Activated T-cell treated with anti-CD3 and anti-CD28 coated beads, Interleukin-2, amount 50 U/mL, for 72 hours (primary cell): ENCODE measurements at places on chromosomes 7 and 10. TPM values are rescaled to one million over a fixed set of nuclear protein-coding genes. Genes with fewer than 3 reads are reported as not detected.

DNA sequence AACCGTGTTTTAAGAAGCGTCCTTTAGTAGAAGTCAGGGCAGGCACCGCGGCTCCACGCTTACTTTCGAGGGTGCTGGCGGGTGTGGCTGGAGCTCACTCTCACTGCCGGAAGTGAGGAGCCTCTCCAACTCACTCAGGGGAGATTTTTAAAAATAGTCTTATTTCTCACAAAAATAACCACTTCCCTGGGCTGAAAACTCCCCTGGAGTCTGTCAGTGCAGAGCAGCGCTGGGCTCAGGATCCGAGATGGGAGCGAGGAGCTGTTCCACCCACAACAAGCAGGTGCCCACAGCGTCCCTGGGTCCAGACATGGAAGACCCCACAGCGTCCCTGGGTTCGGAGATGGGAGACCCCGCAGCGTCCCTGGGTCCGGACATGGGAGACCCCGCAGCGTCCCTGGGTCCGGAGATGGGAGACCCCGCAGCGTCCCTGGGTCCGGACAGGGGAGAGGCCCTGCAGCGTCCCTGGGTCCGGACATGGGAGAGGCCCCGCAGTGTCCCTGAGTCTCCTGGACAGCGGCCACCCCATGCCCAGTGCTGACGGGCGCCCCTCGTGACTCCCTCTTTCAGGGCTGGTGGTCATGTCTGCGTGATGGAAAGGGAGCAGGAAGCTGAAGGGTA is 51.2 kb downstream of the VIPR2 start:
- H3K4me3 ChIP-seq, result no peak overlapping the region
- H3K4me1 ChIP-seq, result no peaks in the 10 kb centered on the region
- no peak for DNase-seq
- H3K27ac ChIP-seq, result no peak overlapping the region
- no peaks in the 10 kb centered on the region for H3K27me3 ChIP-seq

DNA sequence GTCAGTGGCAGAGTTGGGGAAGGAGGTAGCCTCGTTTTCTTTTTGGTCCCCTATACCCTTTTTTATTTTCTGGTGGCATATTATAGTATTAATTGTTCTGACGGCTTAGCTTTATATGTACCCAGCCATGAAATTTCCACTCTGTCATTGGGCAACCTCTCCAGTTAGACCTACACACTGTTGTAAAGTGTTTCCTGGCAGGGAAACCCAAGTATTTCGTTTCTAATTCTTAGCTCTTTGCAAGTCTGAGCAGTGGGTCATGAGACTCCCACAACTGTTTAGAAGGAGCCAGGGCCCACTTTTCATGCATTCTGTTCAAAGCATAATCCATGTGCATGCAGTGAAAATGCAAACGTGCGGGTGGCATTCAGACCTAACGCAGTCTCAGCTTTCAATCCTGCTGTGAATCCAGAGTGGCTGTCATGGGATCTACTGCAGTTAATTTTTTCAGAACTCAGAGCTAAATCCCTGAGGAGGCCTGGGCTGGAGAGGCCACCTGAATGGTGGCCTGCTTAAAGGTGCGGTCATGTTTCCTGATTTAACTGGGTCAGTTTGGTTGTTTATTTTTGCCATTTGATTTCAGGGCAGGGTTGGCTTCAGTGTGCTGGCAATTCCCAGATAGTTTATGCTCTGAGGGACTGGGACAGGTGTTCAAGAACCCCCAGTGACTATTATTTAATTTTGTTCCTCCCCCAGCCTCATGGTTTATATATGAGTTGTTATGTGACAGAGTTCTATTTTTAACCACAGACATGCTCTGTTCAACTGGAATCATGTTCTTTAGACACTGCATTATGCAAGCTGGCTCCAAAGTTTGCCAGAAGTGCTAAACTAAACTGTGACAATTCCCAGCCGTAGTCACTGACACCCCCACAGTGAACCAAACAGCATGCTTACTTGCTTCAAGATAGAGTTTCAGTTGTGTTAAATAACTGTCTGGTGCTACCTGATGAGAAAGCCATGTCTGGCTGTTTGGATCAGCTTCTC is 27.4 kb upstream of the SYPL1 start:
- no peaks in the 10 kb centered on the region for H3K27me3 ChIP-seq
- DNase-seq, result no peak
- H3K4me1 ChIP-seq, result no peaks in the 10 kb centered on the region
- no peaks in the 10 kb centered on the region for H3K36me3 ChIP-seq

Gene LRMDA
- total RNA-seq, result not detected

- no peak overlapping the region for H3K4me3 ChIP-seq
- no peak for DNase-seq
- H3K4me1 ChIP-seq, result peaks cover 22% of the 10 kb centered on the region
- peaks cover 10% of the 10 kb centered on the region for H3K27me3 ChIP-seq
These were observed 7.8 kb upstream of the ZNF485 start for GRCh38 chr10:43598446-43598845.

GRCh38 chr7:13144673-13145072 is 457.2 kb downstream of the ARL4A start:
- H3K36me3 ChIP-seq, result no peaks in the 10 kb centered on the region
- no peaks in the 10 kb centered on the region for H3K4me1 ChIP-seq
- H3K27ac ChIP-seq, result no peak overlapping the region
- H3K27me3 ChIP-seq, result no peaks in the 10 kb centered on the region

GRCh38 chr10:101525848-101526247 is 62.2 kb downstream of the POLL start:
- no peaks in the 10 kb centered on the region for H3K27me3 ChIP-seq
- no peak overlapping the region for H3K27ac ChIP-seq
- H3K4me1 ChIP-seq, result no peaks in the 10 kb centered on the region
- H3K36me3 ChIP-seq, result no peaks in the 10 kb centered on the region

DNA sequence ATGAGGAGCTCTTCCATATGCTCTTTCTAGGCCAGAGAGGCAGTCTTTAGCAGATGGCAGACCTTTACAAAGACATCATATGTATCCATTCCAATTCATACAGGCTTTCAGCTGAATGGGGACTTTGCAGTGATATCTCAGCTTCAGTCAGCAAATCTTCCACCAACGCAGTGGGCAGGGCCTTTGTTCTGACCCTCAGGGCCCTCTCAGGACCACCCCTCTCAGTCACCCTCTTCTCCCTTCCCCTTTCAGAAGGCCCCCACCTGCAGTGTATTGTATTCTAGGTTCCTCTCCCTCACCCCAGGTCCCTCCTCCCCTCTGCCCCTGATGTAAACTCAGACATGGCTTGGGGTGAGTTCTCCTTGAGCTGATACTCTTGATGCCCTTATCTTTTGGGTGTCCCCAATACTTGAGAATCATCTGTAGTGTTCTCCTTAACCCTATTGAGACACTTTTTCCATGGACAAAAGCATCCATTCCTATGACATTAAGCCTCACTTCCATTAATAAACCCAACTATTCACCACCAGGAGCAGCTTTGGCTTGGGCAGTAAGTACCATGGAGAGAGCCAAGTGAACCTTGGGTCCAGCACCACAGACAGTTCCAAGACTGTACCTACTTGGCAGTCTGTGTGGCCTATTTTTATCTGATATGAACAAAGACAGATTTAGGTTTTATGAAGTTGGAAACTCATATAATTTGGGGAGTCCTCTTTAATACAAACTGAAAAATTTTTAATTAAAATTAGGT is 62.7 kb downstream of the ADCYAP1R1 start:
- H3K4me3 ChIP-seq, result no peak overlapping the region
- H3K27ac ChIP-seq, result no peak overlapping the region
- H3K4me1 ChIP-seq, result no peaks in the 10 kb centered on the region
- DNase-seq, result no peak
- H3K27me3 ChIP-seq, result peaks cover 7% of the 10 kb centered on the region

Gene ELAPOR2
- total RNA-seq, result 16.8 TPM

DNA sequence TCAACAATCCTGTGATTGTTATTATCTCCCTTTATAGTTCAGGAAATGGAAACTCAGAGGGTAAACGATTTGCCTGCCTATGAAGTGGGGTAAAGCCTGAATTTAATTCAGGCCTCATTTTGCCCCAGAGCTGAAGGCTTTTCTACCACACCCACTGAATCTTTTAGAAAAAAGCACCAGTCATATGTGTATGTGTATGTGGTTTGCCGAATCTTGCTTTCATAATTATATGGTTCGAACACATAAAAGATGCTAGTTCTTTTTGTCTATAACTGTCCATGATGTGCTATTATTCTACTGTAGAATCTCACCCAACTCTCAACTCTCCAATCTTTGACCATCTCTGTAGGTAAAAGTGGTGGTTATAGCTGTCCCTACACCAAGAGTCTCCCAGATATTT is 83.6 kb downstream of the MYOF start:
- peaks cover 1% of the 10 kb centered on the region for H3K36me3 ChIP-seq
- no peaks in the 10 kb centered on the region for H3K27me3 ChIP-seq
- DNase-seq, result no peak

DNA sequence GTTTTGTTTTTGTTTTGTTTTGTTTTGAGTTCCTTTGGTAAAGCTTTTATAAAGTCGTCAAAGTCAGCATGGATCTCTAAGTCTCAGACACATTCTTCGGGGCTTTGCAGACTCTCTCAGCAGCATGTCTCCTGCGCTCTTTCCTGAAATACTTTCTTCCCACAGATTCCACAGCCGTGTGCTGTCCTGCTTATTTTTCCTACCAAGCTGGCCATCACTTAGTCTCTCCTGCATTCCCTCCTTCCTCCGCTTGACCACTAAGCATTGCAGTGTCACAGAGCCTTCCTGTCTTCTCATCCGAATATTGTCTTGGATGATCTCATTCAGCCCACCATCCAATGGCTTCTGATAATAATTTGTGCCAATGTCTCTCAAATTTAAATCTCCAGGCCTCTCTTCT is 434.3 kb upstream of the C7orf33 start:
- no peak for DNase-seq
- H3K27me3 ChIP-seq, result peaks cover 5% of the 10 kb centered on the region
- H3K4me1 ChIP-seq, result no peaks in the 10 kb centered on the region
- H3K27ac ChIP-seq, result no peak overlapping the region

DNA sequence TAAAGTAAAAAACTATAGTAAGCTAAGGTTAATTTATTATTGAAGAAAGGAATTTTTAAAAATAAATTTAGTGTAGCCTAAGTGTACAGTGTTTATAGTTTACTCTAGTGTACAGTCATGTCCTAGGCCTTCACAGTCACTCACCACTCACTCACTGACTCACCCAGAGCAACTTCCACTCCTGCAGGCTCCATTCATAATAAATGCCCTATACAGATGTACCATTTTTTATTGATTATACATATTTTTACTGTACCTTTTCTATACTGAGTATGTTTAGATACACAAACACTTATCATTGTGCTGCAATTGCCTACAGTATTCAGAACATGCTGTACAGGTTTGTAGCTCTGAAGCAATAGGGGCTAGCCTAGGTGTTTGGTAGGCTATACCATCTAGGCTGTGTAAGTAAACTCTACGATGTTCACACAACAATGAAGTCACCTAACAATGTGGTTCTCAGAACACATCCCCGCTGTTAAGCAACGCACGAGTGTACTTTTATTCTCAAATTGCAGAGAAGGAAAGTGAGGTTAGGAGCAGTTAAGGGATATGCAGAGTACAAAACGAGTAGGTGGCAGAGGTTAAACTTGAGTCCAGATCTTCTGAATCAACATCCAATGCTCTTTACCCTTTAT is 38.9 kb upstream of the PLCE1 start:
- H3K27me3 ChIP-seq, result no peaks in the 10 kb centered on the region
- no peak for DNase-seq
- no peak overlapping the region for H3K27ac ChIP-seq
- H3K4me3 ChIP-seq, result no peak overlapping the region
- H3K4me1 ChIP-seq, result no peaks in the 10 kb centered on the region
